ENCODE measurements at places on chromosomes 11 and 22. TPM values are rescaled to one million over a fixed set of nuclear protein-coding genes. Genes with fewer than 3 reads are reported as not detected.

The VSIG2 gene
- total RNA-seq: not detected

The PRRG4 gene
- 5.4 TPM for total RNA-seq

The AQP11 gene
- 0.20 TPM for total RNA-seq

The ALKBH8 gene
- total RNA-seq: 11.6 TPM

GRCh38 chr11:46345881-46346484 lies 1.3 kb upstream of the DGKZ start:
- no peaks in the 10 kb centered on the region for H3K36me3 ChIP-seq
- H3K4me3 ChIP-seq: no peak overlapping the region
- no peak overlapping the region for H3K27ac ChIP-seq
- peaks cover 14% of the 10 kb centered on the region for H3K4me1 ChIP-seq
- no peak for DNase-seq
- H3K27me3 ChIP-seq: no peaks in the 10 kb centered on the region

- peak overlapping the region; percentile 100 for H3K27ac ChIP-seq
- H3K36me3 ChIP-seq: no peaks in the 10 kb centered on the region
- no peak overlapping the region for H3K4me3 ChIP-seq
- DNase-seq: no peak
- H3K4me1 ChIP-seq: peaks cover 54% of the 10 kb centered on the region
- H3K27me3 ChIP-seq: no peaks in the 10 kb centered on the region
Observed at GRCh38 chr11:10663990-10664389, 29.6 kb downstream of the IRAG1 start.

- peaks cover 12% of the 10 kb centered on the region for H3K4me1 ChIP-seq
- no peak overlapping the region for H3K27ac ChIP-seq
- H3K36me3 ChIP-seq: no peaks in the 10 kb centered on the region
Observed at GRCh38 chr11:76268498-76268897, 62.2 kb upstream of the WNT11 start.

All from HCT116 (cell line).